Chondrocyte (in vitro differentiated cells): ENCODE measurements at places on chromosomes 5 and 9.

GRCh38 chr9:107274953-107275422 lies 8.1 kb upstream of the RAD23B start:
- peaks cover 47% of the 10 kb centered on the region for H3K4me1 ChIP-seq
- H3K27ac ChIP-seq = peak overlapping the region; percentile 92
- DNase-seq = no peak

GRCh38 chr5:80389580-80389979 lies 18.3 kb upstream of the ZFYVE16 start:
- DNase-seq = no peak
- H3K4me3 ChIP-seq = no peak overlapping the region
- no peaks in the 10 kb centered on the region for H3K4me1 ChIP-seq
- H3K27ac ChIP-seq = no peak overlapping the region
- H3K27me3 ChIP-seq = peaks cover 18% of the 10 kb centered on the region

DNA sequence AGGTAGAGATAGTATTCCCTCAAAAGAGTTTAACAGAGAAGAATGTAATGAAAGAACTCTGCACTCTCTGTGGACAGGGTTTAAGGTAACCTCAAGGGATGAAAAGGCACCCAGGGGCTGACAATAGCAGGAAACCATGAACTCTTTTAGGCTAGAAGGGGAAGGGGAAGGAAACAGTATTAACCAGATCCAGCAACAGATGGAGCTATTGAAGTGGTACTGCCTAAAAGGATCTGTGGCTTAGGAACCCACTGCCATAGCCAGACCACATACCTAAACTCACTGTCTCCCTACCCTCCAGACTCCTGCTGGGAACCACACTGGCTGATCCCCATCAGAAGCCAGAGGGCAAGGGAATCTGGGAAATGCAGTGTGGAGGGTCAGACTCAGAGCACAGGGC lies 35.5 kb downstream of the PLGRKT start:
- H3K4me3 ChIP-seq = no peak overlapping the region
- H3K36me3 ChIP-seq = peaks cover 14% of the 10 kb centered on the region
- no peak overlapping the region for H3K27ac ChIP-seq
- DNase-seq = no peak
- H3K27me3 ChIP-seq = no peaks in the 10 kb centered on the region
- no peaks in the 10 kb centered on the region for H3K4me1 ChIP-seq

- H3K4me1 ChIP-seq = peaks cover 29% of the 10 kb centered on the region
- no peaks in the 10 kb centered on the region for H3K36me3 ChIP-seq
- peak overlapping the region; percentile 93 for H3K4me3 ChIP-seq
- H3K27me3 ChIP-seq = no peaks in the 10 kb centered on the region
- H3K27ac ChIP-seq = peak overlapping the region; percentile 98
- no peak for DNase-seq
Measured at GRCh38 chr5:181187500-181188213, 17.3 kb downstream of the TRIM7 start.

DNA sequence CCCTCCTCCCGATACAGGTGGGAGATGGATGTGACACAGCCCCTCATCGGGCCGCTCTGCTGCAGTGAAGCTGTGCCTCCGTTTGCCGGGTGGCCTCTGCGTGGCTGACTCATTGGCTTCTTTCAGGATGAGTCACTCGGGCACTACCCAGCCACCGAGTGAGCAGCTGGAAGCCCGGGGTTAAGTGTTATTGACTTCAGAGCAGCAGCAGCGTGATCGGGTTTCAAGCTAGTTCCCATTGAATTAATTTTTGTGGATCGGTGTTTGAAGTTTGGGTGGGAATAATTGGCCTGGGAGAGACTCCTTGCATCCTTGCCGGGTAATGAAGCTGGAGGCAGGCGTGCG lies 266.4 kb upstream of the IRX4 start:
- H3K4me1 ChIP-seq = peaks cover 12% of the 10 kb centered on the region
- DNase-seq = no peak
- no peaks in the 10 kb centered on the region for H3K36me3 ChIP-seq
- peaks cover 6% of the 10 kb centered on the region for H3K27me3 ChIP-seq
- H3K27ac ChIP-seq = no peak overlapping the region

DNA sequence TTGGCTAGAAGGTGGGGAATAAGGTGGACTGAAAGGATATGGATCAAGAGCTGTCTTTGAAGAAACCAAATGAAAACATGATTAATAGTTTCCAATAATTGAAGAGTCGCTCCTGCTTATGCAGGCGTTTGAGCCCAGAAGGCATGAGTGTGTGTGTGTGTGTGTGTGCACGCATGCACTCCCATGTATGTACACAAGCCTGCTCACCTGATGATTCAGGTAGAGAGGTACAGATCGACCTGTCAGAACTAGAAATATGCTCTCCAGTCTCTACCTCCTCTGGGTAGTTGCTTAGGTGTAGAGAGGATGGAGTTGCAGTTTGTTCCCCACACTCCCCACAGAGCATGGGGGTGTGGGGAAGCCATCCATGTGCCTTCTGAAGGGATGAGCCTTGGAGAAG lies 1.1 kb upstream of the FGF1 start:
- no peak for DNase-seq
- H3K4me1 ChIP-seq = peaks cover 32% of the 10 kb centered on the region
- no peak overlapping the region for H3K4me3 ChIP-seq
- no peaks in the 10 kb centered on the region for H3K27me3 ChIP-seq
- H3K27ac ChIP-seq = peak overlapping the region; percentile 93

DNA sequence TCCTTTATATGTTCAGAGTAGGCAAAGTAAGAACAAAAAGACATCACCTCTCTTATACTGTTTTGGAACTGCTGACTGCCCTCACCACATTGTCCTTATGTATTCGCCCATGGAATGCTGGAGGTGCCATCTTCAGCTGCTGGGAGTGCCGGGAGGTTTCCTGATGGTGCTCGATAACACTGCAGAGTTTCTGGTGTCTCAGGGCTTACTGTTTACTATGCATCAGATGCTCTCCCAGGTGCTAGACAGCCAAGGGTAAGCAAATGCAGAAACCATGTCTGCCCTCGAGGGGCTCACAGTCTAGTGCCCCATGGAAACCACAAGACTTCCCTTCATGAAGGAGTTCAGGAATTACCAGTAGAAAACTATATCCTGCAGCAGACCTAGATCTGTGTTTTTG lies 70.1 kb upstream of the SMIM23 start:
- DNase-seq = no peak
- peaks cover 2% of the 10 kb centered on the region for H3K36me3 ChIP-seq
- H3K27ac ChIP-seq = no peak overlapping the region
- H3K27me3 ChIP-seq = peaks cover 17% of the 10 kb centered on the region
- no peak overlapping the region for H3K4me3 ChIP-seq

DNA sequence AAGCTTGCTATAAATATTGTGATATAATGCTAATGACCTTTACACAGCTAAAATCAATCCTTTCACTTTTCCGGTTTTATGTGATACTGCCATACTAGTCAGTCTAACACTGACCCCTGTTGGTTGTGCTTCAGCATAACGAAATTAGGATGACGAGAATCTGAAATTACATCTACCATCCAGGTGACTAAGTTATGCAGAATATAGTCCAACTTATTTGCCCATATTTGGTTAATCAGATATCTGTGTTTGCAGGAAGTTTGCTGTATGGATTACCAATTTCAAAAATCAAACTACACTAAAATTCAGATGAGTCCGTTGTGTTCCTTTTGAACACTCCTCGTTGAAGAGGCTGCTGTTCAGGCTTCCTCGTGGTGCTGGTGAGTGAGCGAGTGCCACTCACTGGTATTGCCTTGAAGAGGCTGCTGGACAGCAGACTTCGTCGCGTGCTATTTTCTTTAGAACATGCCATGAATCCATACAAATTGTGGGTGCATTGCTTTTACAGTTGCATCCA lies 32.5 kb downstream of the TENT4A start:
- peaks cover 18% of the 10 kb centered on the region for H3K36me3 ChIP-seq
- H3K4me3 ChIP-seq = no peak overlapping the region
- H3K4me1 ChIP-seq = peaks cover 7% of the 10 kb centered on the region

DNA sequence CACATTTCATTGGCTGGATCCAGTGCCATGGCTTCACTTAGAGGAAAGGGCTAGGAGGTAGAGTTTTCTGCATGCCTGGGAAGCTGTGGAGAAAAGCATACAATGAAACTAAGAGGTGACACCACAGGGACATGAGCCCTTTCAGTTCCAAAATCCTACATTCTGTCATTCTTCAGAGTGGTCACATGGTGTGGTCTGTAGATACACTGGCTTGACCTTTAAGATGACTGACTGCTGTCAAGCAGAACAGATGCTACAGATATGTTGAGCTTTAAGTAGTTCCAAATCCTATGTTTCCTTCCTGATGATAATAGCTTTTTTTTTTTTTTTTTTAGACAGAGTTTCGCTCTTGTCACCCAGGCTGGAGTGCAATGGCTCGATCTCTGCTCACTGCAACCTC lies 26.2 kb downstream of the DMRT3 start:
- no peak overlapping the region for H3K27ac ChIP-seq
- no peaks in the 10 kb centered on the region for H3K36me3 ChIP-seq
- DNase-seq = no peak
- no peak overlapping the region for H3K4me3 ChIP-seq

- no peaks in the 10 kb centered on the region for H3K27me3 ChIP-seq
- no peak for DNase-seq
- H3K36me3 ChIP-seq = peaks cover 3% of the 10 kb centered on the region
- H3K27ac ChIP-seq = no peak overlapping the region
- H3K4me1 ChIP-seq = peaks cover 8% of the 10 kb centered on the region
Measured at GRCh38 chr5:149969181-149969930, 8.8 kb downstream of the SLC26A2 start.

- no peak overlapping the region for H3K4me3 ChIP-seq
- no peaks in the 10 kb centered on the region for H3K27me3 ChIP-seq
- no peak for DNase-seq
- no peaks in the 10 kb centered on the region for H3K36me3 ChIP-seq
Measured at GRCh38 chr9:14240537-14240936, 73.4 kb downstream of the NFIB start.
